ENCODE measurements at places on chromosomes 2 and 18.
A peak's percentile ranks its signal among the peaks of the same experiment; 100 is the strongest.

DNA sequence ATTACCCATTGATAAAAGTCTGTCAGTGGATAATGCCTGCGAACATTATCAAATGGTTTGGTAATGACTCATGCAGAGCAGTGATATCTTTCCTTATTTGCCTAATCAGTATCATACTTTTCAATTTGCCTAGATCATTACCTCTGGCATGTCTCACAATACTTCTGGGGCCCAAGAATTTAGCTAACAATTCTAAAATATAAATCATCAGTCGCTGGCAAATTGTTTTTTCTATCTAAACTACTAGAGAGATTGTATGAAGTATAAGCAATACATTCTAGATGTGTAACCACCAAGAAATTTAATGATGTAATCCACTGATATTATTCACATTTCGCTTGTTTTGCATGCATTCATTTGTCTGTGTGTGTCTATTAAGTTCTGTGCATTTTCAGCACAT, 191.2 kb upstream of the CDH19 start:
- no peak for DNase-seq

- DNase-seq: no peak
These were observed 127.3 kb downstream of the MSH2 start for GRCh38 chr2:47530105-47530760.

DNA sequence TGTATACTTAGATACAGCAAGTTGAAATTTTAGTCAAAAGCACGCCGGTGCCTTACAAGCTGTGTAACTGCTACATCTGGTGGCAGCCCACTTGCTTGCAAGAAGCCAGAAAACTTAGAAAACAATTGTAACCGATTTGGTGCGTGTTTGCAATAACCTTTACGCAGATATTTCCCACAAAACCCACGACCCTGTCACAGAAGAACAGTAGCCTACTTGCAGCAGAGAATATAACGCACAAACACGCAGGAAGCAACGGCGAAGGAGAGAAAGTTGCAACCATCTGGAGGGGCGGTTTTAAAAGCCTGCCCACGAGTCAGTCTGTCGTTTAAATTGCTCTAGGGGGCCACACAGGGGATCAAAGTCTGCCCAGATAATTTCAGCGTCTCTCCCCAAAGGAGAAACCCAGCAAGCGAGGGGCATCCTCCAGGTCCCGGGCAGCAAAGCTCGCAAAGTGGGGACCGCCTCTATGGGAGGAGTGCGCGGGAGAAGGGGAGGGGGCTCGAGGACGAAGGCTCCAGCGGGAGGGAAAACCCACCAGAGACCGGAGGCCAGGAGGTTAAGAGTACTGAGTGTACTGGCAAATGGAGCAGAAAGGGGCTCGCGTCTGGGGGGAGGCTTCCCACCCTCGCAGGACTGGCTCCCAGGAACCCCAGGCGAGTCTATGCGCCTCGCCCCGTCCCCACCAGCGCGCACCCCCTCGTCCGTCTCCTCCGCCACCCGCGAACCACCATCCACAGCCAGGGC, 1.1 kb downstream of the TLK1 start:
- peak; percentile 42 for DNase-seq

GRCh38 chr2:216366777-216367471, 5.4 kb downstream of the MARCHF4 start:
- DNase-seq: no peak

GRCh38 chr2:54809819-54810218, 86.4 kb downstream of the EML6 start:
- no peak for DNase-seq

DNA sequence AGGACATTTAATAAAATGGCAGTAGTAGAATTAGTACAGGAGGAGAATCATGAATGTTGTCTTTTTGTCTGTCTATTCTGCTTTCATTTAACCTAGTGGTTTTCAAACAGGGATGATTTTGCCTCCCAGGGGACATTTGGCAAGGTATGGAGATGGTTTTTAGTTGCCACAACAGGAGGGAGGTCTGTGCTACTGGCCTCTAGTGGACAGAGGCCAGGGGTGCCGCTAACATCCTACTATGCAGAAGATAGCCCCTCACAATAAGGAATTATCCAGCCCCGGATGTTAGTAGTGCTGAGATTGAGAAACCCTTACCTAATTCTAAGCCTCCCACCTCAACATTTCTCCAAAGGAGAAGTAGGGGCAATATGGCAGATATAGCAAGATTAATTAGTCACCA, 18.3 kb downstream of the FASTKD2 start:
- no peak for DNase-seq

DNA sequence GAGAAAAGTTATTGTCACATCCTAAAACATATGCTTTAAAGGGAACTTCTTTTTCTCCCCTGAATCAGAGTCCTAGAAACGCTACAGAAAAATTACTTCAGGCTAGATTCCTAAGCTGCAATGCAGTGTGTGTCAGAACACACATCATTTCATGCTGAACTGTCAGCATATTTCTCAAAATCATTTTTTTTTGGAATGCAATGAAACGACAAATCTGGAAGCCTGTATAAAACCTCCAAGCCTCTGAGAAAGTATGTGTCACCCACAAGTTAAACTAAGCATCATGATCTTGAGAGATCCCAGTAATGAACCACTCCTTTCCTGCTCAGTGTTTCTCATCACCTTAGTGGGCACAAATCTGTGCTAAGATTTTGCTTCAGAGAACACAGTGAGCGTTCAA, 276.2 kb downstream of the ZNF521 start:
- DNase-seq: no peak

GRCh38 chr18:73407506-73407905, 539.7 kb upstream of the NETO1 start:
- no peak for DNase-seq

DNA sequence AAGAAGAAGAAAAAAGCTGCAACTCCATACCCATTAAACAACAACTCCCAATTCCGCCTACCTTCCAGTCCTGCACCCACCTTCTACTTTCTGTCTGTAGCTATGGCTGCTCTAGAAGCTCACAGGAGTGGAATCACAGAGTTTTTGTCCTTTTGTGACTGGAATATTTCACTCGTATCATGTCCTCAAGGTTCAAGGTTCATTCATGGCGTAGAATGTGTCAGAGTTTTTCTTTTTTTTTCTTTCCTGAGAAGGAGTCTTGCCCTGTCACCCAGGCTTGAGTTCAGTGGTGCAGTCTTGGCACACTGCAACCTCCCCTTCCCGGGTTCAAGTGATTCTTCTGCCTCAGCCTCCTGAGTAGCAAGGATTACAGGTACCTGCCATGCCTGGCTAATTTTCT, 97.4 kb upstream of the ODC1 start:
- DNase-seq: no peak

GRCh38 chr2:60296219-60296955, 257.1 kb downstream of the BCL11A start:
- no peak for DNase-seq

DNA sequence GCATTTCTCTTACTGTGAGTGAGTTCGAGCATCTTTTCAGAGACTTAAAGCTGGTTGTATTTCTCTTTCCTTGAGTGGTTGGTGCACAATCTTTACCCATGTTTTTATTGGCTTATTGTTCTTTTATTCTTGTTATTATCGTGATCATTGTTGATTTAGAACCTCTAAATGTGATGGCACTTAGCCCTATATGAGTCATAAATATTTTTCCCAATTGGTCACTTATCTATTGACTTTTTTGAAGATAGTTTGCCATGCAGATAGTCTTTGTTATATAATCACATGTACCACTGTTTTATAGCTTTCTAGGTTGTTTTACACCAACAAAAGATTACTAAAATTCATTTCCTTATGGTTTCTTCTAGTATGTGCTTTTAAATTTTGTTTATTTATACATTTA, 141.6 kb upstream of the MSH6 start:
- DNase-seq: no peak

- no peak for DNase-seq
These were observed 107.8 kb downstream of the PRELID3A start for GRCh38 chr18:12515550-12515949.

DNA sequence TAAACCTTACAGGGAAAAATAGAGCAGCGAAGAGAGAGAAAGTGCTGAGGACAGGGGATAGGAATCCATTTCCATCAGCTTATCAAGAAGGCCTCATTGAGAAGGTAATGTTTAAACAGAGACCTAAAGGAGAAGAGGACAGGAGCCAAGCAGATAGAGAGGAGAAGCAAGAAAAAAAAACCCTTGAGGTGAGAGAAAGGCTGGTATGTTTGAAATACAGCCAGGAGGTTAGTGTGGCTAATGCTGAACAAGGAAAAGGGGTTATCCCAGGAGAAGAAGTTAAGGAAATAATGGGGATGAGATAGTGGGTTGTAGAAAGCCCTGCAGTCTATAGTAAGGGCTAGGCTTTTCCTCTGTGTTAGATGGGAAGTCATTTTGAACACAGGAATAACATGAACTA, 90.8 kb downstream of the GRB14 start:
- no peak for DNase-seq

DNA sequence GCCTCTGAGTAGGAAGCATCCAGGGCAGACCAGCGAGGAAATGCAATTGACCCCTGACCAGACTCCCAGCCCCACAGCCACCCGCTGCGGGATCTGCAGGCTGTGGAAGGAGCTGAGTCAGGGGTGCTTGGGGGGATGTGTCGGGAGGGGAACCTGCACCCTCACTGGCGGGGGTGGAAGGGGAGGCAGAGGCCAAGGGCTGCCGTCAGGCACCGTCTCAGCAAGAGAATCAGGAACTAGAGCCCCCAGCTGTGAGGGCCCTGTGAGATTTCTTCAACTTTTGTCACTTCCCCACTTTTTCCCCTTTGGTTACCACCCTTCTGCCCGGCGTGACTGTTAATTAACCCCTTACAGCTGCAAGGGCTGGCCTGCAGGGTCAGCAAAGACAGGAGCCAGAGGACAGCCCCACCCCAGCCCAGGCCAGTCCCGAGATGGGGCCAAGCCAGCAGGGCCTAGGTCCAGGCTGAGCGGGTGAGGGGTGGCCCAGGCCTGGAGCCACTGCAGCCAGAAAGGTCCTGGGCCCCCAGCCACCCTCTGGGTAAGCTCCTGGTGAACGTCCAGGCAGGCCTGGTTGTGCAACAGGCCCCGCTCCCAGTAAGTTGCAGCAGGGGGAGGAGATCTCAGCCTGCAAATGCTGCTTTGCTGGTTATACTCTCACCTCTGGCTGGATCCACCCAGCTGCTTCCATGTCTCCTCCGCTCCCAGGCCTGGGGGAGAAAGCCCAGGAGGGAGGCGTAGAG, 147.0 kb upstream of the ID2 start:
- DNase-seq: no peak

DNA sequence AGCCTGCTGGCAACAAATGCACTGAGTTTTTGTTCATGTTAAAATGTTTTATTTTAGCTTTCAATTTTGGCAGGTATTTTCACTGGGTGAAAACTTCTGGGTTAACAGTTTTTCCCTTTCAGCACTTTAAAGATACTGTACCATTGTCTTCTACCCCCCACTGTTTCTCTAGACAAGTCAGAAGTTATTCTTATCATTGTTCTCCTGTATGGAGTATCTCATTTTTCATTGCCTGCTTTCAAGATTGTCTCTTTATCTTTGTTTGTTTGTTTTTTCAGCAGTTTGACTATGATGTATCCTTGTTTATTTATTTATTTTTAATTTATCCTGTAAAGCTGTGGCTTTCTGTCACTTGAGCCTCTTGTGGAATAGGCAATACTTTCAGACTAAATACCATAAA, 277.0 kb downstream of the ICOS start:
- DNase-seq: no peak

- DNase-seq: no peak
These were observed 526 bp downstream of the COX7A2L start for GRCh38 chr2:42360493-42360889.

- DNase-seq: no peak
These were observed 20.9 kb downstream of the SLC8A1 start for GRCh38 chr2:40430776-40431599.

DNA sequence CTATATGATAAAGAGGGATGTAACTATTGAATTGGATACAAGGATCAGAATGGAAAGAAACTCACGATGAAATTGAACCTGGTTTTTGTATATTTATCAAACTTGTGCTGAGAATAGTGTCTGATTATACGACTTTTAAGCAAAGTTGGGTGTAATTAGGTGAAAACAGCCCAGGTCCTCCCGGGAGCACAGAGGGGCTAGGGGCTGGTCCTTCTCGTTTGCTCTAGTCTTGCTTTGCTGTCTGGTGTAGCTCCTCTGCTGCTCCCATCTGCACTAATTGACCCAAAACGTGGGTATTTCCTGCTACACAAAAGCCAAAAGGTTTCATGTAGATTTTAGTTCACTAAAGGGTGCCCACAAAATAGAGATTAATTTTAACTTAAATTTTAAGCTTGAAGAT, 58.7 kb downstream of the HK2 start:
- no peak for DNase-seq

DNA sequence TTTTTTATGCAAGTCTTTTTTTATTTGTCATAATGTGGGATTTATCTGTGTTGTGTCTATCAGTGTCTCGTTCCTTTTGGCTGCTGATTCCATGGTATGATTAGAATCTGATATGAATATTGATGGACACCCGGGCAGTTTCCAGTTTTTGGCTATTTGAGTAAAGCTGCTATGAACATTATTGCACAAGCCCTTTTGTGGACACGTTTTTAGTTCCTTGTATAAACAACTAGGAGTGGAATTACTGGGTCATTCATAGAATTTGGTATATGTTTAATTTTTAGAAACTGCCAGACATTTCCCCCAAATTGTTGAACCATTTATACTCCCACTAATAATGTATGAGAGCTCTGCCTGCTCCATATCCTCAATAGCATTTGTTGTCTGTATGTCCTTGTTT, 26.6 kb downstream of the HK2 start:
- DNase-seq: no peak

DNA sequence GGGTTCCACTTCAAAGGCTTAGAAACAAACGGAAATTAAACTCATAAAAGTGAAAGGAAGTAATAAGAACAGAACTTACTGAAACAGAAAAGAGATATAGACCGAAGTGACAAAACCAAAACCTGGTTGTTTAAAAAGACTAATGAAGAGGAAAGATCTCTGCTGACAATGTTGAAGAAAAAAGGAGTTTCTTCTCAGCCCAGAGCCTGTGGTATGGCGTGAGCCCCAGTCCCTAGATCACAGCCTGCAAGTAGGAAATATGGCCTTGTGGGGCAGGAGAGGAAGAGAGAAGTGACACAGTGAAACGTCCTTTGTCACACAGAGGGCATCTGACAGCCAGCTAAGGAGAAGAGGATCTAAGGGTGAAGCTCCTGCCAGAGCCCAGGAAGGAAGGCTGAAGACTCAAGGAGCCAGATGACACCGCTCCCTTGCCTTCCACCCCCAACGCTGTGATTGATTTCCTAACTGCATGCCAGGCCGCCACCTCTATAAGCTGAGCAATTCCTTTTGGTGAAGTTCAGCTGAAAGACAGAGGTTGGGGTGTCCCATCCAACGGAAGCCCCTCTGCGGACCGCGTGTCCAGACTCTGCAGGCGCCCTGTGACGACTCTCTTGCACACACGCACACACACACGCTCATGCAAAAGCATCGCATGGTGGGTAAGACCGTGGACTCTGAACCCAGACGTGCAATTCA, 141.1 kb downstream of the HDAC4 start:
- no peak for DNase-seq

GRCh38 chr2:158043181-158043948, 58.3 kb upstream of the UPP2 start:
- no peak for DNase-seq

- no peak for DNase-seq
These were observed 283.5 kb downstream of the CCDC178 start for GRCh38 chr18:33156906-33157470.

- no peak for DNase-seq
These were observed 4.1 kb downstream of the ZEB2 start for GRCh38 chr2:144515696-144516410.

Measured in activated T-helper 9 cell treated with anti-CD3 and anti-CD28 coated beads, Interleukin-2, amount 50 U/mL, for 16 hours (primary cell).